ENCODE measurements at places on chromosomes 12 and 14. TPM values are rescaled to one million over a fixed set of nuclear protein-coding genes. Genes with fewer than 3 reads are reported as not detected.

DNA sequence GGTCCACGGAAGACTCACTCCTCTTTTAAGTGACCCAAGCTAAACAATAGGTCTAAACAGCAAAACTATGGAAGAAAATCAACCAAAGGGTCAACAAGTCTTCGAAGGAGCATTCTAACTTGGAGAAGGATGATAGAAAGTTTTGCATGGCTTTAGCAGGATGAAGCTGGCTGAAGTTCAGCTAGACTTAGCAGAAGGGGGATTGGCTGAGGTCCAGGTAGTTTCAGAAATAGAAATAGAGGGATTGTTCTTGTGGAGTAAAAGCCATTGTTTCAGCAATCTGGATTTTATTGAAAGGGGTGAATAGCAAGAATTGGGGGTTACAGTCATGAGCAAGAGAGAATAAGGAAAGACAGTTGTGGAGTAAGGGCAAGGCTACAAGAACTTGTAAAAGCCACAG, 84.7 kb upstream of the TSPAN8 start:
- no peak for DNase-seq

DNA sequence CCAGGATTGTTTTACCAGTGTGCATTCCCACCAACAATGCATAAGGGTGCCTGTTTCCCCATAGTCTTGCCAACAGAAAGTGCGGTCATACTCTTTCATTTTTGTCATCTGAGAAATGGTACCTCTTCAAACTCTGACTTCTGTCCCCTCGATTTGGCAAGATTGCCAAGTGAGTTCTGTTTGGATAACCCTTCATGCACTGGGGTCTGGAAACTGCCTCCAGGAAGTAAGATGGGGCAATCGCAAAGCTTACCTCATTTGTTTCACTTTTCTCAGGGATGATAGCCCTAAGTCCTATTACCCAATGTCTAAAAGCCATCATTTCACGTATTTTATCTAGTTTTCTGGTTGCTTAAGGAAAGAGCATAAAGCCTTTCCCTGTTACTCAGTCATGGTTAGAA, 28.6 kb upstream of the NR1H4 start:
- no peak for DNase-seq

DNA sequence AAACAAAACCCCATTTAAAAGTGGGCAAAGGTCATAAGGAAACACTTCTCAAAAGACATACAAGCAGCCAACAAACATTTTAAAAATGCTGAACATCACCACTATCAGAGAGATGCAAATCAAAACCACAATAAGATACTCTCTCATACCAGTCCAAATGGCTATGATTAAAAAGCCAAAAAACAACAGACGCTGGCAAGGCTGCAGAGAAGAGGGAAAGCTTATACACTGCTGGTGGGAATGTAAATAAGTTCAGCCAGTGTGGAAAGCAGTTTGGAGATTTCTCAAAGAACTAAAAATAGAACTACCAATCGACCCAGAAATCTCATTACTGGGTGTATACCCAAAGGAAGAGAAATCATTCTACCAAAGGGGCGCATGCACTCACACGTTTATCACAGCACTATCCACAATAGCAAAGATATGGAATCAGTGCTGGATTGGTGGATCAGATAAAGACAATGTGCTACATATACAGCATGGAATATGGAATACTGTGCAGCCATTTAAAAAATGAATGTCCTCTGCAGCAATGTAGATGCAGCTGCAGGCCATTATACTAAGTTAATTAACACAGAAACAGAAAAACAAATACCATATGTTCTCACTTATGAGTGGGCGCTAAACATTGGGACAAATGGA, 102.1 kb upstream of the DAAM1 start:
- no peak for DNase-seq

GRCh38 chr12:9980126-9980525, 8.9 kb downstream of the CLEC12A start:
- no peak for DNase-seq

GPR84 gene
- not detected for polyA plus RNA-seq

NPAS3 gene
- not detected for polyA plus RNA-seq
